ENCODE measurements at places on chromosomes 7 and 10.

GRCh38 chr10:119517235-119518141, 25.0 kb downstream of the RGS10 start:
- DNase-seq: no peak

DNA sequence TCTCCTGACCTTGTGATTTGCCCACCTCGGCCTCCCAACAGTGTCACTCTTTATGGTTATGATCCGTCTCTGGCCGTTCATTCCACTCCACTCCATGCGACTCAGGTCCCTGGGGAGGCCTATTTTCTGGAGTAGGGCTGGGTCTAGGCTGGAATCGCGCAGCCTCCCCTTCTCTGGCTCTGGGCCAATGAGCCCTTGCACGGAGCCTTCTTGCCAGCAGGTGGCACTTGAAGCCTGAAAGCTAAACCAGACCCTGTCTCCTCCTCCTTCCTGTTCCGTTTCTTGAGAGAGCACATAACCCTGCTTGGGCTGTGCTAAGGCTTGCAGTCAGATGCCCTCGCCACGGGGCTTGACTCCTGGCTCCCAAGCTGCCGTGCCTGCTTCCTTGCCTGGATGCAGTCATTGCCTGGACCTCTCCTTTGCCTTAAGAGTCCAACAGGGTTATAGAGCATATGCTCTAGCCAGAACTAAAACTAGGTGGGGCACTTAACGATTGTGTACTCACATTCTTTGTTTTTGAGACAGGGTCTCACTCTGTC, 9.6 kb upstream of the DNAJB12 start:
- peak; percentile 66 for DNase-seq

- no peak for DNase-seq
Measured at GRCh38 chr7:157875230-157876179, 538.7 kb downstream of the DNAJB6 start.

- DNase-seq: no peak
Measured at GRCh38 chr7:128037880-128038619, 6.8 kb upstream of the LRRC4 start.

DNA sequence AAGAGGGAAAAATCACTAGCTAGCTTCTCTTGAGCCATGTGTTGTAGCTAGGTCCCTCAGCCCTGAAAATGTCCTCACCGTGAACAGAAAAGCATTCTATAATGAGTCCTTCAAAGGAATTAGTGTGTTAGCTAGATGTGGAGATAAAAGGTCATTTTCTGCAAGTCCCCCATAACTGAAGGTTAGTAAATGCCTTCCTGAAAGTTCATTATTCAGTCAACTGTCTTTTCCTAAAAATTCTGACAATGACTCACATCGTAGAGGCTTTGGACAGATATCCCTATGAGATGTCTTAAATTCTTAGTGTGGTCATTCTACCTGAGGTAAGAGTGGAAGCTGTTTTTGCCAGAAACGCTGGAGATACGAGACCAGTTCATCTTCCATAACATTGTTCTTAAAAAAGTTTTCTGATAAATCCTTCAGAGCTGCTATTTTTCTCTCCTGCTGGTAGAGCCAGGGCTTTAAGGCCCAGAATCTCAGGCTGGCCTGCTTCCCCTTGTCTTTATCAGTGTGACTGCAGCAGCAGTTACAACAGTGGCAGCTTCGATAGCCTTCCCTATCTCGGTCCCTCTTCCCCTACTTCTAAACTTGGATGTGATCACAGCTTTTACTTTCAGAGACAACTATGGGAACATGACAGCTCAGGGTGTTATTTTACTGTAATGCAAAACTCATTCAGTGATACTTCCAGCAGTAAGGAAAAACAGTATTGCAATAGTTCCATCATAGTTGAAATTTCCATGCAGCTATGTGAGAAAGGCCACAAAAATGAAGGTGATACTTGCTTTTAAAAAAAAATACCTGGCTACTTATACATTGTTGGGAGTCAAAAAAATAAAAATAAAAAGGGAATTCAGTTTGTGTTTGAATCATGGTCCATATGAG, 37.3 kb upstream of the PRKAR2B start:
- DNase-seq: no peak

DNA sequence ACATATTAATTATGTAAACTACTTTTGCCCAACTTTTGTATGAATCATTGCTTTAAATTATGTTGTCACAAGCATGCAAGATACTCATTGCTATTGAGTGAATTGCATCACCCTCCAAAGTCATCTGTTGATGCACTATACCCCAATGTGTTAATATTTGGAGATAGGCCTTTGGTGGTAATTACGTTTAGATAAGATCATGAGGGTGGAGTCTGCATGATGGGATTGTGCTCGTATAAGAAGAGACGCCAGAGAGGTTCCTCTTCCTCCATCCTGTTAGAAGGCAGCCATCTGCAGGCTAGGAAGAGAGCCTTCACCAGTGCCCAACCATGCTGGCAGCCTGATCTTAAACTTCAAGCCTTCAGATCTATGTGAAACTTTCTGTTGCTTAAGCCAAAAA, 95.3 kb upstream of the MAGI2 start:
- DNase-seq: no peak

DNA sequence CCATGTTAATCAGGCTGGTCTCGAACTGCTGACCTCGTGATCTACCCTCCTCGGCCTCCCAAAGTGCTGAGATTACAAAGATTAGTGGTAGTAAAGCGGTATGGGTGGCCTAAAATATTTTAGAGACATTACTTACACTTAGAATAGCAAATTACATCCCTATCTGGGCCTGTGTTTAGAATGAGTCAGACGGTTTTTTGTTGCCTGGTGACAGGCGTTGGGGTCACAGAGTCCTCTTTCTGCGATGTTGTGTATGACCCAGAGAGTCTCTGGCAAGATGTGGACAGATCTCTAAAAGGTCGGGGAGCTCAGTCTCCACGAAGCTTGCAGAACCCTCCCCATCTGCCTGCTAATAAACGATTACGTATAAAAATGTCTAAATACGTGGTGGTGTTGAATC, 39.6 kb upstream of the PRKCQ start:
- no peak for DNase-seq

- DNase-seq: no peak
Measured at GRCh38 chr7:143733876-143734275, 23.6 kb downstream of the CTAGE6 start.

- DNase-seq: no peak
Measured at GRCh38 chr10:52187521-52188258, 126.4 kb upstream of the DKK1 start.

- DNase-seq: no peak
Measured at GRCh38 chr10:3408603-3409365, 236.2 kb upstream of the PITRM1 start.

DNA sequence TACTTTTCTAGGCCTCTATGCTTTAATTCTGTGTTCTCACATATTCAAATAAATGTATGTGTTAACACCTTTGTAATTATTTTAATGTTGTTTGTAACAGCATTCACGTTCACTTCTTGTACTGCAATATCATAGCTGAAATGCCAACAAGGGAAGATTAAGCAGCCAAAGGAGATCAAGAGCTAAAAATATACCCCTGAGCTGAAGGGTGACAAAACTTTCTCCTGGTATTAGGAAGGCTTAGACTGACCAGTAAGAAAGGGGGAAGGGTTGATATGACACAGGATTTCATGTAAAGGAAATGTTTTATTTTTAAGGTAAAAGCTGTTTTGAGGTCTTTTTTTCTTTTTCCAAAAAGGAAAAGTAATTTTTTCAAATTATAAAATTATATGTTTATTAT, 40.4 kb upstream of the VDAC2 start:
- DNase-seq: no peak

GRCh38 chr7:114691605-114692004, 230.3 kb upstream of the MDFIC start:
- no peak for DNase-seq

GRCh38 chr7:138917771-138918170, 63.4 kb downstream of the KIAA1549 start:
- DNase-seq: no peak
